ENCODE measurements at places on chromosomes 12 and 14. TPM values are rescaled to one million over a fixed set of nuclear protein-coding genes. Genes with fewer than 3 reads are reported as not detected.

- DNase-seq, result peak; percentile 90
These were observed at the start of gene SMARCC2 for GRCh38 chr12:56189099-56189917. SMARCC2 (minus strand) TSS chr12:56189483; CDS start chr12:56189461, 22 bp downstream.

GRCh38 chr14:93538413-93538812, 107.7 kb downstream of the UNC79 start:
- DNase-seq, result no peak

DNA sequence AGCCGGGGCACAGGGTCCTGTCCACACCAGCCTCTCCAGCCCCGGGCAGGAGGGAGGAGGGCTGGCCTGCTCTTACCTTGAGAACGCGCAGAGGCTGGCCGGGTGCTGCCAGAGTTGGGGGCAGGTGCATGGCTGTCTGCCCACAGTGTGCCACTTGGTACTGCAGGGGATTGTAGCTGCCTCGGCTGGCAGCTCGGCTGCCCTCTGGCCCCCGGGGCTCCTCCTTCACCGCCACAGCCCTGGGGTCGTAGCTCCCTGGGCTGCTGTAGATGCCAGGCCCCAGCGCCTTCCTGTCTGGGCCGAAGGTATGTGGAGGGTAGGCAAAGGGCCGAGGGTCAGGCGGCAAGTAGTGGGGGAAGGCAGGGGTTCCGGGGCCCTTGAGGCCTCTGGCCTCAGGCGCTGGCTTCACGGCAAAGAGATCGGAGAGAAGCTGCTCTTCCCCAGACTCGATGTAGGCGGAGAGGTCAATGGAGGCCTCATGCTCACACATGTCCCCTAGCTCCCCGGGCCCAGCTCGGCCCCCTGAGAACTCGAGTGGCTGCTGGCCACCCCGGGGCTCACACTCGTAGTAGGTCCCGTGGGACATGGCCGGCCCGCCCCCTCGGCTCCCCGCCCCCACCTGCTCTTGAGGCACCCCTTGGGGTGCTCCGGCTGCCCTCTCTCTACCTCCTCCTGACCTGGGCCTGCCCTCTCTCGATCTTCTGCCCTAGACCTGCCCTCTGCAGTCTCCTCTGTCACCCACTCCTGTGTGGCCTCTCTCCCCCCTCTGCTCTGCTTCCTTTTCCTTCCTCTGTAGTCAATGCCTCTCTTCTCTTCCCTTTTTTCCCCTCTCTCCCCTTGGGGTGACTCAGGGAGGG, at the start of gene CEBPE:
Gene CEBPE, minus strand, starts transcription at position 750 of the 857 bp plus-strand sequence. Its CDS starts 164 bp downstream, at position 586.
- no peak for DNase-seq

- DNase-seq, result peak; percentile 64
These were observed at the start of gene TMEM121 for GRCh38 chr14:105525861-105526775. TMEM121 (plus strand) TSS chr14:105526583; CDS start chr14:105528835, 2,252 bp downstream.

DNA sequence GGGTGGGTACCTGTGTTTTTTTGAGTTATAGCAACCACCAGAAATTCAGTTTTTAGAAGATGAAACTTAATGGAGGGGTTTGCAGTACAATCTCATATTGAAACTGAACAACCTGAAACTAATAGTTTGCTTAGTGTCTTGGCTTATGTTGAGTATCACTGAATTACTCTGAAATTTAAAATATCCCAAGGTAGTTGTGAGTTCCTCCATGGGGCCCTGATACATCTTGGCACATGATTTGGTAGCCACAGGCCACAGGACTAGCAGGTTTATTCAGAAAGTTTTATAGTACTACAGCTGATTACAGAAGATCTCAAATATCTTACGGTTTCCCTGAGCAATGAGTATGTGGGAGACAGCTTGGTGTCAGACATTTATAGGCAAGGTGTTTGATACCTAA, 10.4 kb downstream of the PTGES3 start:
- no peak for DNase-seq

The ACVRL1 gene
- total RNA-seq, result 49.6 TPM

The CNTN1 gene
- total RNA-seq, result 0.73 TPM

GRCh38 chr14:89848165-89848564, 106.4 kb downstream of the EFCAB11 start:
- no peak for DNase-seq

The TAS2R13 gene
- 0.43 TPM for total RNA-seq

The CD4 gene
- 13.4 TPM for total RNA-seq

The DENND5B gene
- 37.1 TPM for total RNA-seq

- peak; percentile 70 for DNase-seq
These were observed 4.6 kb downstream of the CCDC197 start for GRCh38 chr14:94001501-94002396.

GRCh38 chr14:58091883-58092630, 60.0 kb downstream of the ARMH4 start:
- DNase-seq, result no peak

GRCh38 chr12:110245369-110245772, 35.7 kb upstream of the ATP2A2 start:
- DNase-seq, result peak; percentile 84

The DPPA3 gene
- not detected for total RNA-seq

The OASL gene
- 0.08 TPM for total RNA-seq

DNA sequence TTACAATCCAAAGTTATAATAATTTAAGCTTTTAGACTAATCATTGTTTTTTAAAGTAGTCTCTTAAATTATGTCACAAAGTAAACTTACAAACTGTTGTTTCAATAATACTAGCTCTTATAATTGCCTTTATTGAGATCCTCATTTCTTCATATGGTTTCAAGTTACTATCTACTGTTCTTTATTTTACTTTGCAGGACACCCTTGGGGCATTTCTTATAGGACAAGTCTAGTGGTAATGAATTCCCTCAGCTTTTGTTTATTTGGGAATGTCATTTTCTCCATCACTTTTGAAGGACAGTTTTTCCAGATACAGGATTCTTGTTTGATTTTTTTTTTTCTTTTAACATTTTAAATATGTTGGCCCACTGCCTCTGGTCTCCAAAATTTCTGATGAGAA, 8.1 kb upstream of the ZFP36L1 start:
- DNase-seq, result no peak

GRCh38 chr12:58204071-58204470, 262.7 kb downstream of the ATP23 start:
- DNase-seq, result no peak

The IL23A gene
- not detected for total RNA-seq

GRCh38 chr12:106648736-106649135, 65.9 kb downstream of the RFX4 start:
- DNase-seq, result no peak

The RPGRIP1 gene
- 0.60 TPM for total RNA-seq

DNA sequence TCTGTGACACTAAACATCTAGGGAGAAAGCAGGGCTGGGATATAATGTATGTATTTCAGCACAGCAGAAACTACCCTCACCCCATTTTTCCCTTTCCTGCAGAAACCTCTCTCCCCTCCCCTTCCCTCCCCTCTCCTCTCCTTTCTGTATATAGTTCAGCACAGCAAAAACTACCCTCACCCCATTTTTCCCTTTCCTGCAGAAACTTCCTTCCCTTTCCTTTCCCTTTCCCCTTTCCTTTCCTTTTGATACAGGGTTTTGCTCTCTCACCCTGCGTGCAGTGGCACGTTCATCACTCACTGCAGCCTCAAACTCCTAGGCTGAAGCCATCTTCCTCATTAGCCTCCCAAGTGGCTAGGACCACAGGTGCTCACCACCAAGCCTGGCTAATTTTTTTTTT, 2.1 kb downstream of the PMEL start:
- DNase-seq, result no peak

The GPD1 gene
- 51.1 TPM for total RNA-seq

DNA sequence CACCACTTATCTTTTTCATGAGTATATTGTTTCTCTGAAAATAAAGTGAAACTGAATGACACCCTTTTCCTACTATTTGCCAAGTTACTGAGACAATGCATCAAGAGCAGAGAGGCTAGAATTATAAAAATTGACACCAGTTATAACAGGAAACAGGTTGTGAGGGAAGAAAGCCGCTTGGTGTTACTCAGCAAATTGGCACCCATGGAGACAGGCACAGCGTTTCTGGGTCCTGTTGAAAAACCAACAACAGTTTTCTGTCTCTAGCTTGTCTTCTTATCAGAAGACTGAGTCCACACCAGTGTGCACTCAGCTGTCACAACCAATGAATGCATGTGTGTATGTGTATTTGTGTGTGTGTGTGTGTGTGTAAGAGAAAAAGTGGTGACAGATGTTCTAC, 267.7 kb downstream of the KCNH5 start:
- no peak for DNase-seq

The COL2A1 gene
- total RNA-seq, result not detected

The BCL7A gene
- total RNA-seq, result 15.8 TPM

DNA sequence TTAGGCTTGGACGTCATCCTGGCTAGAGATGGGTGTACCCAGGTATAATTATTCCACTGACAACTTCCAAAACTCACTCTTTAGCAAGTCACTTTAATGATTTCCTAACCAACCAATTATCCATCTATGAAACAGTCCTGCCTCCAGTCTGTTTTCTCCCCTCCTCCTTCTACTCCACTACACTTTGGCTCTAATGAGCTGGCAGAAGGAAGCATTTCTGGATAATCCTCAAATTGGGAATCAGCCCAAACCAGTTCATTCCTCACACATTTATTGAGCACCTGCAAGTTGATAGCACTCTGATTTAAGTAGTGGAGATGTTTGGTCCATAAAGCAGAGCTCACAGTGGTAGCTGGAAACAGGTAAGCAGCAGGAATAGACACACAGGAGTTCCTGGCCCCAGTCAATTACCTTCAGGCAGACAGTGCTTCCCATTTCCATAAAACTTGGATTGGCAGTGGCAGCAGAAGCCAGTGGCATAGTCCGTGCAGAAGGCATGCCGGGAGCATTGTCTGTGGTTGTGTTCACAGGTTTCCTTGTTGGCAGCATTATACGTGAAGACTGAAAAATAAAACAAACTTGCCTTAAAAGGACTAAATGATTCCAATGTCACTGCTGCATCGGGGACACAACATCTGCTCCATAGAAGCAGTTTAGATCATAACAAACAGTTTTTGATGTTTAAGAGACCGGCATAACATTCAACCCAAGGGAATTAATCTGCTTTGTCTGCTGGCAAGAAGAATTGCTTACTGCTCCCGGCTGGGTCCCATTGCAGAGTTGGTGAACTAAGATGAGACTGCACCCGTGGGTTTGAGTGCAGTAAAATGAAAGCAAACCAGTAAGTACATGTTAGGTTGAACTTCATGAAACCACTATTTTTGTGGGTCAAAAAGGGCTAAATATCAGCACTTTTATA, 26.2 kb downstream of the NID2 start:
- DNase-seq, result no peak

- DNase-seq, result peak; percentile 25
These were observed 49.8 kb downstream of the NOC4L start for GRCh38 chr12:132194056-132194455.

DNA sequence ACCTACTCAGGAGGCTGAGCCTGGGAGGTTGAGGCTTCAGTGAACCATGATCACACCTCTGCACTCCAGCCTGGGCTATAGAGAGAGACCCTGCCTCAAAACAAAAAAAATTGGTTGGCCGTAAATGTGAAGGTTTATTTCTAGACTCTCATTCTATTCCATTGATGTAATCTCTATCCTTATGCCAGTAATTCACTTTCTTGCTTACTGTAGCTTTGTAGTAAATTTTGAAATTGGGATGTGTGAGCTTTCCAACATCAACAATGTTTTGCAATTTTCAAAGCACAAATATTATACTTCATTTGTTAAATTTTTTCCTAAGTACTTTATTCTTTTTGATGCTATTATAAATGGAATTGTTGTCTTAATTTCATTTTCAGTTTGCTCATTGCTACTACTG, 24.6 kb downstream of the LIN52 start:
- DNase-seq, result no peak

DNA sequence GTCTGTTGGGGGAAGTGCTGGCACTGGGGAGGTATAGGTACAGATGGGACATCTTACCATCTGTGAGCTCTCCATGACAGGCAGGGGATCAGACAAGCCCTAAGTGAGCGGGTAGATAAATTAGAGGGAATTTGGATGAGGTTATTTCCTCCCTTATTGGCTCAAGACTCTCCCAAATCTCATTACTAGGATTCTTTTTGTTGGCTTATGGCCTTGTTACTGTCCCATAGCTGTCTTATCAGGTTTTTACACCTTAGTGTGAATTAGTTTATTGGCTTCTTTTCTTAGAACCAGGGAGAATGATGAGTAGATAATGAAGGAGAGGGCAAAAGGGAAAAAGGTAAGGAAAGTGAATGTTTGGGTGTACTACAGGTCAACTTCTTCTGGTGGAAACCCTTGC, 191.1 kb upstream of the PRICKLE1 start:
- DNase-seq, result no peak

The MMP19 gene
- total RNA-seq, result 2.9 TPM

GRCh38 chr12:14540801-14541462, 26.8 kb downstream of the PLBD1 start:
- DNase-seq, result no peak

The SLC25A21 gene
- total RNA-seq, result 0.76 TPM

- no peak for DNase-seq
These were observed 253.7 kb downstream of the ATXN7L3B start for GRCh38 chr12:74791365-74791764.

DNA sequence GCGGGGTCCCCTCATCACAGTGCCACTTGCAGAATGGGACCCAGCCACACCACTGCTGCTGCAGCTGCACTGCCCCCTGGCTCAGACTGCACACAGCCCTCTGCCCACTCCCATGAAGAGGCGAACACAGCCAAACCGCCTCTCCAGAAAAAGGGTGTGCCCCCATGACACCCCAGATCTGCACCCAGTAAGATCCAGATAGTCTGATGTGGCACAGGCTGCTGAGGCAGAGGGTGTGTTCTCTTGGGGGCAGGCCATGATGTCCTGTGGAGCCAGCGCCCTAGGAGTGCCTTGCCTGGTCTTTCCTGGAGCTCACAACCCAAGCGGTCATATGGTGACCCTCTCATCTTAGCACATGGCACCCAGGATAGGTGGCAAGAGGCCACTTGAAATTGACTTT, 44.4 kb downstream of the SLC8B1 start:
- DNase-seq, result no peak

The ALX1 gene
- not detected for total RNA-seq

The TMEM179 gene
- not detected for total RNA-seq

GRCh38 chr14:106843386-106843785, 1317.0 kb downstream of the TMEM121 start:
- DNase-seq, result no peak

GRCh38 chr12:124737772-124738635, 125.7 kb downstream of the SCARB1 start:
- DNase-seq, result peak; percentile 37

- no peak for DNase-seq
These were observed 7.6 kb upstream of the CDC42BPB start for GRCh38 chr14:103064978-103065377.

- no peak for DNase-seq
These were observed 407.4 kb upstream of the PRICKLE1 start for GRCh38 chr12:42996869-42997431.

The PXN gene
- 63.7 TPM for total RNA-seq

The RIN3 gene
- total RNA-seq, result 13.0 TPM

The MGP gene
- total RNA-seq, result 369 TPM

GRCh38 chr14:61260939-61261776, 20.0 kb downstream of the TMEM30B start:
- no peak for DNase-seq

The ZNF891 gene
- 1.2 TPM for total RNA-seq
